ENCODE measurements at places on chromosomes 6 and 20. TPM values are rescaled to one million over a fixed set of nuclear protein-coding genes. Genes with fewer than 3 reads are reported as not detected.

DNA sequence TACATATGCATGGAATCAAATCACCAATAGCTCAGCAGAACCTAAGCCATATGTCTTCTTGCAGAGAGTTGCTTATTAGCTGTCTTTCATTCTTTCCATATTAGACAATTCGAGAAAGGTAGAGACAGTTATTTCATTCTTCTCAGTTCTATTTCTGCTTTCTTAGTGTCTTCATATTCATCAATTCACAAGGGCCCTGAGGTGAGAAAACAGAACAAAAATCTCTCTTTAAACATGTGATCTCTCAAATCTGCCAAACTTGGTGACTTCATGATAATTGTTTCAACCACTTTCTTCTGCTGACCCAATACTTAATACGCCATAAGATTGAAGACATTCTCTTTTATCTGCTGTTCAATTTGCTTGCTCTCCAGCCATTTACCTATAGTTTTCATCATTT lies 229.7 kb upstream of the MARCKS start:
- DNase-seq: no peak

- no peak for DNase-seq
These were observed 41.9 kb downstream of the ZFAND3 start for GRCh38 chr6:37861452-37861851.

DNA sequence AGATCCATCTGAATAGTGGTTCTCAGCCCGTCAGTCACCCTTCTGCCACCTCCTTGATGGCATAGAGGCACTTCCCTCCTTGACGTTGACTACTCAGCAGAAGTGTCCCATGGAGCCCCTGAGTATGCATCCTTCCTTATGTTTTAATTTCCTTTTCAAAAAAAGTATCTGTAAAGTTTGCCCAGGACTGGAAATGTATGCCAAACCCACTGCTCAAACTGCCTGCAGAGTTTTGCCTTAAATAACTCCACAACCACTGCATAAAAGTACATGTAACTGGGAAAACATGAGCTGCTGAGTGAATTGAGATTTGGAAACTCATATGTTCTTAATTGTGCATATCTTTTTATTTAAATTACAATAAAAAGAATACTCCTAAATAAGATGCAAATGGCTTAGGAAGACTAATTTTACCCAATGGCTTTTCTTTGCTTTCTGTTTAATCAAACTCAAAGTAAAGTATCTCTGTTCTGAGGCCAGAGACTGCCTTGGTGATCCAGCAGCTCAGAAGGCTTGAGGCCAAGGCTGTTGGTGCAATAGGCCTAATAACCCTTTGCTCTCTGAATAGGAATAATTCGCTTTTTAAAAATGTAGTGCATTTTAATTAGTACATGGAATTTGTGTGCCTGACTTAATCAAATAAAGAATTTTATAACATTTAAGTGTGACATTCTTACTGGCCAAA lies 90.4 kb downstream of the FNDC1 start:
- DNase-seq: no peak

DNA sequence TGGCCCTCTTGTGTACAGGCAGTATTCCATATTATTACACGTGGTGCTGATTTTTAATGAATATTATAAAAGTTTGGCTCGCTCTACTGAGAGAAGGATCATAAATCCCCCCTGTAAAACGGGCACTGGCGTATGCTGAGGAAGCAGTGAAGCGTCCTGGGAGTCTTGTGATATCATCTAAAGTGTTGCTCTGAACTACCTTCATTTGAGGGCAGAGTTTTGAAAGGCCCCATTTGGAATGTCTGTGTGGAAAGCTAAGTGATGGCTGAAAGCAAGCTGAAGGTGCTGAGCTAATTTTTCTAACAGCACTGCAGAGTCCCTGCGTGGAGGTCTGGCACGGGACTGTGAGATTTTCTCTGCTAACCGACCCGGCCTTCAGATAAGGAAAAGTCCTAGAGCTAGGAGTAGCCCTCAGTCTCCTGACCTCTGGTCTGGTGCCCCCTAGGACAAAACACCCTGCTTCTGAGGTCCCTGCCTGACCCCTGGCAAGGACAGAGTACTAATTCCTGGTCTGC lies 1.3 kb upstream of the BACH2 start:
- no peak for DNase-seq

- DNase-seq: no peak
These were observed 29.2 kb upstream of the CEP85L start for GRCh38 chr6:118680452-118681095.

DNA sequence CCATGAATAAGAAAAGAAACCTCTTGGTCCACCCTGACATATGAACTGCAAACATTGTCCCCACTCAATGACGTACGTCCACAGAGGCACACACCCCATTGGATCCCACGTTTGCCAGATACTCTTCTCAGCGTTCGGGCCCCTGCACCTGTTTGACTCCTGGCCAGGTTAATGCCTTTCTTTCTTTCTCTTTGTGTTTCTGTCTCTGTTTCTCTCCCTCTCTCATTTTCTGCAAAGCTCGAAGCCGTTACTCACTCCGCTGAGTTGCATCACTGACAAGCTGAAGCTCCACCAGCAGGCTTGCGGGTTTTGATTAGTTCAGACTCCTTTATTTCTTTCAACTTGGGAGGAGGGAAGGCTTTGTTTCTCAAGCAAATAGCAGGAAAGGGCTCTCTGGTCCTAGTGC lies 135.5 kb upstream of the SUPT3H start:
- no peak for DNase-seq

- DNase-seq: no peak
These were observed 65.7 kb upstream of the TNFRSF21 start for GRCh38 chr6:47375426-47375825.

DNA sequence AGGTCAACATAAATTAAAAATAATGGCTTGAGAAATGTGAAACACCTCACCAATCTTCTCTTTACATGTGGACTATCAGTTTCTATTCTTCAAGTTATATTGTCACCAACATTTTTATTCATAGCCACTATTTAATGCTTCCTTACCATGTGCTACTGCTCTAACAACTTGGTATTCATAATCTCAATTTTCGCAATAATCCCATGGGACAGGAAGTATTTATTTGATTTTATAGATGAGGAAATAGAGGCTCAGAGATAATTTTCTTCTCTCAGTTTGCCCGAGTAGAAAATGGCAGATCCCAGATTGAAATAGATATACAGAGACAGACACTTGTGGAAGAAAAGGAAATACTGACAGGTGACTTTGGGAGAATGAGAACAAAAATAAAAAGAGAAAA lies 66.6 kb downstream of the FAM83B start:
- no peak for DNase-seq

- DNase-seq: no peak
These were observed 117.6 kb downstream of the MRPL14 start for GRCh38 chr6:44009425-44010321.

DNA sequence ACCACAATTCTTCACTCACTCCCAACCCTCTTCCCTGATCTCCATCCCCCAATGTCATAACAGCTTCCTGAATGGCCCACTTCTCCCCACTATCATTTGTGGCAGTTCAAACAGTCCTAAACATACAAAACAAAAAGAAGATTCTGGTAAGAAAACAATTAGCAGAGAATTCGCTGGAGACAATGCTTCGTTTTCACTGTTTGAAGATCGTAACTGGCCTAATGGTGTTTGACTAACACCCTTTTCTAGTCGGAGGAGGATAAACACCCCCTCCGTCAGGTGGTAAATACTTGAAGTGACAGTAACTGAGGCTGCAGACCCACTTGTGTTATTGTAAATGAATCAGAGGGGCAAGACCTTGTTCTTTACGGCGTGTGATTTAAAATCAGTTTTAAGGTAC lies 3.8 kb downstream of the EYA2 start:
- no peak for DNase-seq

GRCh38 chr6:16007146-16007545 lies 121.7 kb upstream of the MYLIP start:
- DNase-seq: no peak

DNA sequence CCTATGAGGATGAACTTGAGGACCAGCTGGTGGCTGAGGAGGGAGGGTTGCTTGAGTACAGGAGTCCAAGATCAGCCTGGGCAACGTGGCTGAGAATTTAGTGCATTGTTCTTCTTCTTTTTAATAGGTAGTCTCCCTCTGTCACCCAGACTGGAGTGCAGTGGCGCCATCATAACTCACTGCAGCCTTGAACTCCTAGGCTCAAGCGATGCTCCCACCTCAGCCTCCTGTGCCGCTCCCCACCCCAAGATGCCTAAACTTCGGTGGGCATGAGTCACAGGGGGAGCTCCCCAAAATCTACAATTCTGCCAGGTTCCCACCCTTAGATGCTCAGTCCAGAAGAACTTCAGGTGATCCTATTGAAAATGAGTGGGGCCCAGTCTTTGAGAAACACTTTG lies 21.4 kb downstream of the FAM50B start:
- DNase-seq: no peak

- DNase-seq: no peak
These were observed 5.9 kb downstream of the TUBB2B start for GRCh38 chr6:3221578-3221977.

GRCh38 chr20:55116598-55116997 lies 641.2 kb downstream of the DOK5 start:
- DNase-seq: no peak

GRCh38 chr6:168042426-168043192 lies 36.4 kb downstream of the FRMD1 start:
- no peak for DNase-seq

GRCh38 chr6:53825532-53826321 lies 30.9 kb downstream of the LRRC1 start:
- no peak for DNase-seq

DNA sequence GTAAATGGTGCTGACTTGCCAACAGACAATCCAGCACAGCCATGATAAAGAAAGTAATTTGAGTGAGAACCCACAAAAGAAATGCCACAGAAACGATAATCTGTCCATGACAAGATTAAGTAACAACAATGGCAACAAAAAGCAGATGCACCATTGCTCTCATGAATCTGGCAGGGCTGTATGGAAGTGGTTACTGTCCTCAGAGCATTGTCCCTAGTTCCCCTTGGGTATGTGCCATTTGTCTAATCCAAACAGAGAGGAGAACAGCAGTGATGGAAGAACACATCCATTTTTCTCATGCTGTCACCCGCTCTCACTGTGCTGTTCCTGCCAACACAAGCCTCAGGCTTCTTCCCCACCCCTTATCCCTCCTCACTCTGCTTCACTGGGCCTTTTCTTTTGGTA lies 65.8 kb downstream of the REV3L start:
- no peak for DNase-seq

DNA sequence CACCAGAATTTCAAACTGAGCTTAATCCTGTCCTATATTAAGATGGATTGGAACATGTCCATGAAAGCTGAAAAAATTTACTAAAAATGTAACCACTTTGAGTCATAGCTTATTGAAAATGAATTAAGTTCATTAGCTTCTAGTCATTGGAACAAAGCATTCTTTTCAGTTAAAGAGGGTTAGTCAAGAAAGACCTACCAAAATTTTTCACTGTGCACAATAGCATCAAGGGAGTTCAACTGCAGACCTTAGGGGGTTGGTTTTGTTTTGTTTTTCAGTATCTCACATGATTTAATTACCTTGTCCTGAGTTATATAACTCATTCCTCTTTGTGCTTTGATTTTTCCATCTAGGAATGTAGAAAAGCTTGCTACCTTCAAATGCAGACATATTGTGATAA lies 2.8 kb downstream of the SLC2A12 start:
- DNase-seq: no peak

- no peak for DNase-seq
These were observed 131.7 kb upstream of the MAP3K4 start for GRCh38 chr6:160859822-160860221.

GRCh38 chr6:76162811-76163210 lies 90.3 kb upstream of the IMPG1 start:
- no peak for DNase-seq

DNA sequence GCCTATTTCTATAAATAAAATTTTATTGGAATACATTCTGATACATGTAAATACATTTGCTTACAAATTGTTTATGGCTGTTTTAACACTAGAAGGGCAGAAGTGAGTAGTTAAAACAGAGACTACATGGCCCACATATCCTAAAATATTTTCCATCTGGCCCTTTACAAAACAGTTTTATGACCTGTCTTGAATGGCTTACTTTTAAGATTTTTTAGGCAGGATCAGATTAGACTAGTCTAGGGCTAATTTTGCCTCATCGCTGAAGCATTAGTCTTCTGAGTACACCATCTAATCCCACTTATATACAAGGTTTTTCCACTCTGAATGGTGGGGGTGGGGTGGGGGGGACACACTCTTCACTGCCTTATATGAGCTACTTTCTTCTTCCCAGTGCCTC lies 27.1 kb downstream of the PLAGL1 start:
- no peak for DNase-seq

DNA sequence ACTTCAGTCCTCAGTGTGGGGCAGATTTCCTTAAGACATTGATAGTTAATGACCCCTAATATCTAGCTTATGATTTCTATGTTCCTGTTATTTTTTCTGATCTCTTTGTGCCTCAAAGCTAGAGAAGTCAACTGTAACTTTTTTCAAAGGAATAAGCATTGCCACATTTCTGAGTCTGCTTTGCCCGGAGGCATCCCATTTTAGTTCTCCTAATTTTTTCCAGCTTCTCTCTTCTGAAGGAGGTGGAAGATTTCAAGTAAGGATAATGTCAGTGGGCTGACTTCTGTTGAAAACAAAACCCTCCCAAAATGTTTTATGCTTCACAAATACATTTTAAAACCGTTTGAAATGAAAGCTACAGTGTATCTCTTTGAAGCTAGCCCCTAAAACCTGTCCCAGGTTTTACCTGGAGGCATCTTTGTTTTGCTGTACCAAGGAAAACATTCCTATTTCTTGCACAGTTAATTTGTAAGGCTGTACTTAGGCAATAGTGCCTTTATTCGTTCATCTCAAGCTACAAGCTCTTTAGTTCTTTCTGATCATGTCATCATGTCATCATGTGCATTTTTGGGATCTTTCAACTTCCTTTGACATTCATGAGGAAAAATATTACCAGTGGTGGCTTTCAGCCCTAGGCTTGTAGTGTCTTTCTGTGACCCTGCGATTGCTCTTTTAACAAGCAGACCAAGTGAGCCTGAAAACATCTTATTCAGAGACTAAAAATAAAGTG lies 45.7 kb downstream of the TSPYL4 start:
- DNase-seq: no peak

- DNase-seq: no peak
These were observed 46.2 kb downstream of the CYB5R4 start for GRCh38 chr6:83905648-83906047.

DNA sequence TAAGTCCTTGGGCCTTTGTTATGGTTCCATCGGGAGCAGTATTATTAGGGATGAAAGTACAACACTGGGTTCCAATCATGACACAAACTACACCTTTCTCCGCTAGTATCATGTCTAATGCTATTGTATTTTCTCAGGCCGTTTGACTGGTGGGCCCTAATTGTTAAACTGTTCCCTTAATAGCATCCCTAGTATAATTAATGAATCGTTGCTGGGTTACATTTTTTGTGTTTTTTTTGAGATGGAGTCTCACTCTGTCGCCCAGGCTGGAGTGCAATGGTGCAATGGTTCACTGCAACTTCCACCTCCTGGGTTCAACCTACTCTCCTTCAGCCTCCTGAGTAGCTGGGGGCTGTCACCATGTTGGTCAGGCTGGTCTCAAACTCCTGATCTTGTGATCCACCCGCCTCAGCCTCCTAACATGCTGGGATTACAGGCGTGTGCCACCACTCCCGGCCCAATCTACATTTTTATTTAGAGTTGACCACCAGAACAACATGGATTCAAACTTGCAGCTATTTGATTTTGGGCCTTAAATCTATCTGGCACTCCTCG lies 4.1 kb upstream of the ZNFX1 start:
- DNase-seq: no peak

The TMX4 gene
- total RNA-seq: 19.6 TPM

The GRIK2 gene
- total RNA-seq: 0.39 TPM

The CNR1 gene
- not detected for total RNA-seq

The RIPPLY2 gene
- total RNA-seq: not detected

The VTA1 gene
- total RNA-seq: 37.7 TPM

The MCHR2 gene
- total RNA-seq: not detected

The RRP36 gene
- total RNA-seq: 83.9 TPM

The PTGIS gene
- 0.53 TPM for total RNA-seq

The TXLNB gene
- 0.73 TPM for total RNA-seq

The TRIM10 gene
- total RNA-seq: not detected
